ENCODE measurements at places on chromosomes 1 and 21. TPM values are rescaled to one million over a fixed set of nuclear protein-coding genes. Genes with fewer than 3 reads are reported as not detected.

The HHAT gene
- 3.3 TPM for total RNA-seq

The NPL gene
- total RNA-seq: 2.7 TPM

The KDM1A gene
- 105 TPM for total RNA-seq

The UBIAD1 gene
- 7.2 TPM for total RNA-seq

The ITLN1 gene
- total RNA-seq: not detected

The DOP1B gene
- 6.3 TPM for total RNA-seq

The TMPRSS2 gene
- 1.2 TPM for total RNA-seq

The NTRK1 gene
- not detected for total RNA-seq

The TMEM79 gene
- total RNA-seq: 37.5 TPM

The LDLRAD1 gene
- 0.42 TPM for total RNA-seq

The IQGAP3 gene
- total RNA-seq: 22.3 TPM

The FASLG gene
- total RNA-seq: not detected

The HJV gene
- not detected for total RNA-seq

The MAP10 gene
- 0.33 TPM for total RNA-seq

The COL24A1 gene
- not detected for total RNA-seq

The ADGRL2 gene
- 53.3 TPM for total RNA-seq

The LCE3E gene
- 0.63 TPM for total RNA-seq

The OR2L5 gene
- total RNA-seq: not detected

The CLCA1 gene
- 0.14 TPM for total RNA-seq

The S100A12 gene
- 5.3 TPM for total RNA-seq

The CRNN gene
- 5.2 TPM for total RNA-seq

The TDRD10 gene
- total RNA-seq: not detected

The CELA3A gene
- total RNA-seq: not detected

The FNDC5 gene
- total RNA-seq: not detected

The KIF17 gene
- total RNA-seq: 0.21 TPM

The UMODL1 gene
- total RNA-seq: not detected

The IGFN1 gene
- total RNA-seq: not detected

The ANGPTL3 gene
- total RNA-seq: not detected

The ESRRG gene
- total RNA-seq: not detected

The CDC20 gene
- 191 TPM for total RNA-seq

The UBL4B gene
- not detected for total RNA-seq

The OLIG2 gene
- total RNA-seq: not detected

The MNDA gene
- not detected for total RNA-seq

The COL16A1 gene
- total RNA-seq: 98.1 TPM

The KRTAP19-1 gene
- total RNA-seq: not detected

The KCNE1 gene
- total RNA-seq: not detected

The BCL2L15 gene
- not detected for total RNA-seq

The LGR6 gene
- total RNA-seq: 0.14 TPM

The LRRC38 gene
- not detected for total RNA-seq

The NAV1 gene
- total RNA-seq: 17.7 TPM

The RIMS3 gene
- total RNA-seq: 1.5 TPM

The ACTA1 gene
- not detected for total RNA-seq

The SNX7 gene
- total RNA-seq: 22.2 TPM

The RGS8 gene
- not detected for total RNA-seq

The WNT2B gene
- 0.65 TPM for total RNA-seq

The NOC2L gene
- 115 TPM for total RNA-seq

The HNRNPCL1 gene
- not detected for total RNA-seq
